ENCODE measurements at places on chromosomes 4 and X.

GRCh38 chrX:153633048-153633447 lies 14.0 kb upstream of the DUSP9 start:
- no peak for DNase-seq

- no peak for DNase-seq
These were observed 40.0 kb downstream of the HADH start for GRCh38 chr4:108029731-108030130.

DNA sequence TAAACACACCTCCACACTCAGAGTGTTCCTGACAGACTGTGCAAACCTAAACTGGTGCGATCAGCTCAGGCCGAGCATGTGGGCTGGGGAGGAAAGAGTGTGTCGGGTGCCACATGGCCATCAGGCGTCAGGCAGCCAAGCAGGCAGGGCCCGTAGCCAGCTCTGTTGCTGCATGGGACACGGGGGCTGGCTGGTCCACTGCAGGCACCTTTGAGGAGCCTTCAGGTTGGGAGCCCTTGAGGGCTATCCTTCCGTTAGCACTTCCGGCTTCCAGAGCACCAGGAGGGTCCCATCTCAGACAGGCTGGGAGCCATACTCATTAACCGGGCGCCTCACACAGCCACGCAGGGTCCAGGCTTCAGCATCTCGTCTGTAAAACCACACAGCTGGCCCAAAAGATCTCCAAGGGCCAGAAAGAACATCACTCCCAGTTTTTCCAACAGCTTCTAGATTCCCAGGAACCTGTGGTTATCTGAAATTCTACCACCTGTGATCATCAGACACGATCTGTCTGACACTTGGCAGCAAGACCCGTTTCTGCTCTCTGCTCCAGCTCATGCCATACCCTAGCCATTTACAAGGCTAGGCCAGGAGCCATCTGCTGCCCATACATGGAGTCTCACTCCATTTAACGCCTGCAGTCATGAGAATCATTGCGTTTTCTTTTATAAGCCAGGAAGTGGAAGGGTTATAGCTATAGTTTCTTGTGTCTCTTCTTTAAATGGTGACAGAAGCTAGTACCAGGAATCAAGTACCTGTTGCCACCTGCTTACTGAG lies 87.5 kb downstream of the NSUN7 start:
- DNase-seq, result no peak

DNA sequence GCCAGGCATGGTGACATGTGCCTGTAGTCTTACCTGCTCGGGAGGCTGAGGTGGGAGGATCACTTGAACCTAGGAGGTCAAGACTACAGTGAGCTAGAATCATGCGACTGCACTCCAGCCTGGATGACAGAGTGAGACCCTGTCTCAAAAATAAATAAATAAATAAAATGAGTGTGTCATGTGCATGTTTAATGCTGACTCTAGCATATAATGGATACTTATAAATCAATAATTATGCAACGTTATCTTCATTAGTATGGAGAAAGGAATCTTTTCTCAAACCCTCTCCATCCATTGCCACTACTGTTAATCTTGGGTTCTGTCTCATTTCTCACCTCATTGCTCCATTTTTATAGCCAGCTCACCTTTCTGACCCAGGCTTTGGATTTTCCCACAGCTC lies 189.5 kb upstream of the RPL34 start:
- DNase-seq, result no peak

- no peak for DNase-seq
These were observed 11.5 kb downstream of the FBXW7 start for GRCh38 chr4:152524427-152524826.

- no peak for DNase-seq
These were observed 80.6 kb downstream of the VCX2 start for GRCh38 chrX:8090482-8090881.
